Activated T-helper 1 cell treated with anti-CD3 and anti-CD28 coated beads, Interleukin-12 subunit alpha, Interleukin-12 subunit beta, Interleukin-2, Interleukin-4 antibody, amounts not matched to agents 30 ng/mL and 10 ng/mL and 1 ng/mL, durations not matched to agents 14 hours and 24 hours and 36 hours (primary cell): ENCODE measurements at places on chromosomes 11 and 22.

DNA sequence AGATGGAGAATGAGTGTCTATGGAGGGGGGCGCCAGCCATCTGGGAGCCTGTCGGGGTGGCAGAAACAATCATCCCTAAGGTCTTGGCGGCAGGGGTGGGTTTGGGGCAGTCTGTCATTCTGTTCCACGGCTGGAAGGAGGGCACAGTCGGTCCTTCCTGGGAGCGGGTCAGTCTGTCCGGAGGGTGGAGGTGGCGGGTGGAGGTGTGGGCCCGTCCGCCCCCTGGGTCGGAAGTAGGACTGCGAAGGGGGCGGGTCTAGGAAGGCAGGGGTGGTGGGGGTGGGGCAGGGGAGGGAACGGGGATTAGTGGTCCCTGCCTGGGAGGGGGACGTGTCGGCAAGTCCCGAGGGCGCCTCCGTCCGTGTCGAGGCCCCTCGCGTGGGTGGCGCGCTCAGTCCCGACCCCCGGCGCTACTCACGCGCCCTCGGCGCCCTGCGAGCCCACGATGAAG is 461 bp downstream of the TBC1D10A start:
- DNase-seq = no peak

DNA sequence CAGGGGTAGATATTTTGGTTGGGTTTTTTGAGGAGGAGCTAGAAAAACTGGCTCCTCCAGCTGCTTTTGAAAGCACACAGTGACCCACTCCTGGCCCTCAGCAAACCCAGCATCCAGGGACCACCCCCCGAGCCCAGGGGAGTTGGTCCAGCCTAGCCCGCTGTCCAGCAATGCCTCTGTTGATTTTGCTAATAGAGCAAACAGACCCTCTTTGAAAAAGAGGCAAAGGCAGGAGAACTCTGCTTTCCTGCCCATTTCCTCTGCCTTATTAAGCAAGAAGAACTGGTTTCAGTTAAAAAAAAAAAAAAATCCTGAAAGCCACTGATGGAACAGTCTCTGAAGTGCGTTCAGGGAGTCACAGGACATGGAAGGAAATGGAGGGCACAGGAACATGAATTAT is 25.3 kb downstream of the ABTB2 start:
- no peak for DNase-seq

- DNase-seq = no peak
Measured at GRCh38 chr11:14972581-14973495, 687 bp upstream of the CALCA start.

GRCh38 chr11:82724026-82724425 is 9.6 kb downstream of the FAM181B start:
- DNase-seq = no peak

GRCh38 chr11:87176044-87176443 is 138.3 kb downstream of the TMEM135 start:
- DNase-seq = no peak
